ENCODE measurements at places on chromosomes 5 and 9.

- no peak for DNase-seq
These were observed 39.7 kb downstream of the SNX24 start for GRCh38 chr5:122885045-122885517.

GRCh38 chr5:120037451-120037850, 408.1 kb downstream of the FAM170A start:
- DNase-seq = no peak

DNA sequence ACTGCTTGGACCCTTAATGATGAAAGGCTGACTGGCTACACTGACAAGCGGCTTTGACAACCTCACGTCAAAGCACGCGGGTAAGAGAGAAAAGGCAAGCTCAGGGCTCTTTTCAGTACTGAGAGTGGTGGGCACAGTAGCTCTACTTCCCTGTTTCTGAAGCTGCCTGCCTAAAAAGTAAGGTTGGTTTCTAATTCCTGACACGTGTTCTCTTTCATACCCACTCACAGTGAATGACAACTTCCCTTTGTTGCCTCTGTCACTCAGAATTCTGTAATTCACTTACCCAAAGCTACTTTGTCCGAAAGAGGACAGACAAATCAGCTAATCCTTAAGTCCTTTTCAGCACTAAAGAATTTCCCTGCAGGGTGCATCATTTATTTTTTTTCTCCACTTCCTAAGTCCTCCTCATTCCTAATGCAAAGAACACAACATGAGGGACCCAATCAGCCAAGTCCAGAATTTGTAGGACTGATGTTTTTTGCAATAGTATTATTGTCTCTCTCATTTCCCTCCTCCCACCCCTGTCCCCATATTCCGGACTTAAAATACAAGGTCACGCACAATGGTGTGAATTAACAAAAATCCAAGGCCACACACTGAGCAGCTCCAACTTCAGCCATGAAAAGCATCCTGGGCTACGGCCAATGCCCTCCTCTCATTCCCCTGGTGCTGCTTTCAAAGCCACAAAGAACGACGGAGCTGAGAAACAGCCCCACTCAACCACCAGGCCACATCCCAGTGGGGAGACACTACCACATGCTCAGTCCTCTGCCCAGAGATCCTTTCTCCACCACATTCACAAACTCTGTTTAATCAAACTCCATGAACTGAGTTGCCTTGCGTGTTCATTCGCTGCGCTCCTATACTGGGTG, 221.0 kb downstream of the TSSK1B start:
- DNase-seq = no peak

DNA sequence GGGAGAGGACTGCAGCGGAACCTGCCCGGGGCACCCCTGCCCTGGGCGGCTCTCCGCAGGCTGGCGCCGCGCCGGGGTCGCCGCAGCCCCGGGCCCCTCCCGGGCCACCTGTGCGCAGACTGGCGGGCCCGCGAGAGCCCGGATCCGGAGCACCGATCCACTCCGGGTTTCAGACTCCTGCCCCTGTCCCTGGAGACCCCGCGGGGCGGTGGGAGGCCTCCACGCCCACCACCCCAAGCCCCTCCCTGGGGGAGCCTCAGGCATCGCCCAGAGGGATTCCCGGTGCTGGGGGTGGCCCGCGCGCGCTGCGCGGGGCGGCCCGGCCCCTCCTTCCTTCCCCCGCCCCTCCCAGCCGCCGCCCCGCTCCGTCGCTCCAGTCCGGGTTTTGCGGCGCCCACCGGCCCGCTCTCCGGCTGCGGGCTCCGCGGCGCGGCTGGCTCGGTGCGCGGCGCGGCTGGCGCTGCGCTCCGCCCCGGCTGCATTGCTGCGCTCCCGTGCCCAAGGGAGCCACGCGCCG, at the start of gene UNC5A:
TSS of gene UNC5A (plus strand) at position 479 of the 517 bp plus-strand sequence. CDS start 192 bp downstream, outside the sequence.
- no peak for DNase-seq

- DNase-seq = no peak
These were observed 68.2 kb downstream of the PHF2 start for GRCh38 chr9:93644397-93645088.

- no peak for DNase-seq
These were observed 26.8 kb upstream of the FOXI1 start for GRCh38 chr5:170078931-170079330.

- no peak for DNase-seq
These were observed 42.7 kb downstream of the FBXL17 start for GRCh38 chr5:108339220-108339619.

DNA sequence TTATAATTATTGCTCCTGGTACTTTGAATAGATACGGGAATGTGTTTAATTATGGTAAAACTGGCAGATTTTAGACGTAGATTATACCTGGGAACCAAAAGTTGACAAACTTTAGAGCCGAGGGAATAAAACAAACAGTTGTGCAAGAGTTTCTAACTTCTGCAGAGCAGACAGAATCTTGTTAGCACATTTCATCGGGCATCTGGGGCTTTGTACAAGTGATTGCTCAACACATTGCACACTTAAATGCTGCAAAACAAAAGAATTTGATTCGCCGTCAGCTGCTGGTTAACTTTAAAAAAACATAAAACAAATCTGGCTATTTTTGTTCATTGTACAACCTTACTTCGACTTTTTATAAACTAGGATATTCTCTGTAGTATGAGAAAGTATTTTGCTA, 398.1 kb downstream of the MAN2A1 start:
- DNase-seq = peak; percentile 62

DNA sequence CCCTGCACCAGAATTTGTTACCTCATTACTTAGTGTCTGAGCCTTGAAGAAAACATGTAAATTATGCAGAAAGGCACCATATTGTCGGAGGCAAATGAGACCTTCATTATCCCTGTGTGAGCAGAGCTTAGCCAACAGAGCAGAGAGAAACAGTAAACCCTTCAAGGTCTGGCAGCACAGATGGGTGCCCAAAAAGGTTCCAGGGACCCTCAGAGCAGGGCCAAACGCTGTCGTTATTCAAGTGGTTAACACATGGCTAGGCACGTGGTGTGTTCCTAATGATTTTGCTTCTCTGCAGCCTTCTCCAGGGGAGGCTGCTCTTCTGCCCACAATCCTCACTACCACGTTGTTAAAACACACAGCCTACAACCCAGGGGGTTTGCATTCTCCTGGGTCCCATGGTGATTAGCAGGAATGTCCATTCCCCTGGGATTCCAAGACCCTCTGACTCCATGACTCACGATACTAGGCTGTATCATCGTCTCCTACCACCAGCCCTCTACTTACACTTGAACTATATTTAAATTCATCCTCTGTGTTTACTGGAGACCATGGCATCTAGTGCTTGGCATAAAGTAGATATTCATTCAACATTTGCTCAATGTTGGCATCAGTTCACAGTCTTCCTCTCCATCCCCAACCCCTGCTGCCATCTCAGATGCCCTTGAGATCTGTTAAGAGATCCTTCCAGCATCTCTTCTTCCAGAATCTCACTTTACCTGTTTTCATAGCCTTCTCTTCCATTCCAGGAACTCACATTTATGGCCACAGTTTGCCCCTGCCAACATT, 174.5 kb upstream of the RAD23B start:
- no peak for DNase-seq

DNA sequence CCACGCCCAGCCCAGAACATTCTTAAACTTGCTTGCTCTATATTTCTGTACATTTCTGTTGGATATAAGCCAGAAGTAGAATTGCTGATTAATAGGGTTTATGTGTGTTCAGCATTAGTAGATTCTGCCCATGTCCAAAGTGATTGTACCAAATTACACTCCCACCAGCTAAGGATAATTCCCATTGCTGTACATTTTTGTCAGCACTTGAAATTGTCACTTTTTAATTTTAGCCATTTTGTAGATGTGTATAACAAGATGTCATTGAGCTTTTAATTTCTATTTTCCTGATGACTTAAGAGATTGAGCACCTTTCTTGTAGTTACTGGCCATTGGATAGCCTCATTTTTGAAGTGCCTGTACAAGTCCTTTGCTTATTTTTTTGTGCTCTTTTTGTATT, 46.4 kb downstream of the AQP7 start:
- DNase-seq = no peak

DNA sequence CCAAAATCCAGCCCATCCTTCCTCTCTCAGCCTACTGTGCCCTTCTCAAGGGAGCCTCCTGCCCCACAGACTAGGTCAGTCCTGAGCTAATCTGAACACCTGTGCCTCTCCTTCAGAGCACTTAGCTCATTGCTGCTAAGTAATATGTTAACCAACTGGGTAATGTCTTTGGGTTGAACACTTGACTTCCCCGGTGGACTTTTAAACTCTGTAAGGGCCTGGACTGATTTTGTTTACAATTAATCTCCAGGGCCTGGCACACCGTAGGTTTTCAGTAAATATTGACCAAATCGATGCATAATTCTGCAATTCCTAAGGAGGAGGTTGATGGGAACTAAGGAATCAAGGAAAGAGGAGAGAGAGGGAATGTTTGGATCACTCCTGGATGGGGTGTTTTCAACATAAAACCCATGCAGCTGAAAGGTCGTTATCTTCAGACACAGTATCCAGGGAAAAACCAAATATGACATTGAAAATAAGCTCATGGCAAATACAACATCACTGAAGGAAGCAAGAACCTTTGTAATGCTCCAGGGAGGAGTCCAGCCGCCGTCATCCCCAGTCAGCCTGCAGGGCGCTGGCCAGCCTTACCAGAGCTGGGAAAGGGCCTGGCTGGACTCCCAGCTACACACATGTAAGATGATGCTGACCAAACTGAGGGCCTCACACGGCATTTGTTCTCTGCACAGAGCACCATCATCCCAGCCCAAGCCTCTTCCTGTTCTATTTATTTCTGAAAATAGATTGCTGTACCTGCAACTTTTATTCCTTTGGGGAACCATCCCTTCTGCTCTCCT, 166.3 kb downstream of the C5orf15 start:
- DNase-seq = no peak

DNA sequence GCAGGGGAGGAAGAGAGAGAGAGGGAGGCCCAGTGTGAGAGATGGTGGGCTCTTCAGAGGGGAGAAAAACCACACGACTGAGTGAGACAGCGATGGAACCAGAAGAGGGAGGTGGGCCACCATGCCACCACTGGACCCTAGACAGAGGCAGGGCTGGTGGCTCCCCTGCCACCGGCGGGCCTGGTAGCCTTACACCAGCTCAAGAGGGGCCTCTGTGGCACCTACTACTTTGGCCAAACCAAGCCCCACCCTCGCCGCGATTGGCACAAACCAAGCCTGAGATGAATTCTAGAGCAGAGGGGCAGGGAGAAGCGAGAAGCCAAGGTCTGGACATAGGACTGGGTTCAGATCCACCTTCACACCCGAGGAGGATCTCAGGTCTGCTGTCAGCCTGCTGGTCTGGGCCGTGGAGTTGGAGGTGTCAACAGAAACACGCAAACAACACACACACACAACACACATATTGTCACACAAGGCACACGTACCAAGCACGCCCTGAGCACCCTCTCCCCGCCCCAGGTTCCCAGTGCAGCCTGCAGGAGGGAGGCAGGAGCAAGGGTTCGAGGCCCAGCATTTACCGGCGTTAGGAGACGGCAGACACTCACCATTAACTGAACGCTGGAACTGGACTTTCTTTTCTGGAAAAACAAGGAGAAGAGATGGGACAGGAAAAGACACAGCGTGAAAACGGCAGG, 49.4 kb downstream of the SLC6A7 start:
- DNase-seq = no peak

- no peak for DNase-seq
These were observed 31.1 kb upstream of the TRIM14 start for GRCh38 chr9:98150164-98150563.

DNA sequence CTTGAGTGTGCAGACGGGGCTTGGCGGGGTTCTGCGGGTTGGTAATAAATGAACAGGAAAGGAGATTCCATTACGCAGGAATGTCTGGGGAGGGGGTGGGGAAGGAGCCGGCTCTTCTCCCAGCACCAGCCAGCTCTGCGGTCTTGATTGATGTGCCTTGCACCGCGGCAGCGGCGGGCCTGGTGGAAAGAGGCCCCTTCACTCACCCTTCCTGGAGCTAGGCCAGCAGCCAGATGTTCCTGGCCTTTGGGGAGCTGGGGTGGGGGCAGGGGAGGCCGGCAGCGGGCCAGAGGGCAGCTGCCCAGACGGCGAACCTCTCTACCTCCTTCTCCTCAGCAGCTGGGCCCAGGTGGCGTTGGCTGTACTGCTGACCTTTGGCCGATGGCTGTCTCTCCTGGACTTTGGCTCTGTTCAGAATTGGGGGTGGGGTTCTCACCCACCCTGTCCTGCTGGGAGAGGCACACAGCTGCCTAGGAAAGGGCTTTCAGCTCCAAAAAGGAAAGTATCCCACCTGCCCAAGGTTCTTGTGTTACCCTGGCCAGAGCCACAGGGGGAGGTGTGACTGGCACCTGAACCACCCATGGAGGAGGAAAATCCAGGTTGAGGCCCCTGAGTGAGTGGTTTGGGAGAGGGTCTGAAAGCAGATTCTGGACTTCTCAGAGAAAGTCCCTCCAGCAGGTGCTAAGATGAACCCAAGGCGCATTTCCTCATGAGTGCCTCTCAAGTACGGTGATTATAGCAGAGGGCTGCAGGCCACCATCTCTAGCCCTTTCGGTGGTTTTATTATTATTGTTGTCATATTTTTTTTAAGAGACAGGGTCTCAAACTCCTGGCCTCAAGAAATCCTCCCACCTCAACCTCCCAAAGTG, 58.0 kb upstream of the SYNPO start:
- peak; percentile 35 for DNase-seq

- DNase-seq = peak; percentile 91
These were observed 478.8 kb downstream of the CETN3 start for GRCh38 chr5:89930591-89931392.

DNA sequence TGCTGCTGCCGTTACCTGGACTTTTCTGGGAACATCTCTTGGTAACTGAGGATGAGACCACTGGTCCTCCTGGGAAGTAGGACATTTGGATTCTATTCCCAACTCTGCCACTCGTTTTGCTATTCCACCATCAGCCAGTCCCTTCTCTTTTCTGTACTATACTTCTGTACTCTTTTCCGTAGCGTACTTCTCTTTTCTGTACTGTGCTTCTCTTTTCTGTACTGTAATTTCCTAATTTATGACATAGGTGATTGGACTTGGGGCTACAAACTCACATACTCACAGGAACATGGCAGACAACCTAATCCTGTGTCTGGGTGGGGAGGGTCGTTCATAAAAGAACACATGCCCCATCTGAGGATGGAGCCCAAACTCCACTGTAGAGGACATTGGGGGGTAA, 335.3 kb upstream of the PANK3 start:
- no peak for DNase-seq

All from skin of body (tissue), 3 donors.